ENCODE measurements at places on chromosomes 5 and 9.

- peak; percentile 59 for DNase-seq
Measured at GRCh38 chr5:134561871-134562296, 36.4 kb downstream of the JADE2 start.

DNA sequence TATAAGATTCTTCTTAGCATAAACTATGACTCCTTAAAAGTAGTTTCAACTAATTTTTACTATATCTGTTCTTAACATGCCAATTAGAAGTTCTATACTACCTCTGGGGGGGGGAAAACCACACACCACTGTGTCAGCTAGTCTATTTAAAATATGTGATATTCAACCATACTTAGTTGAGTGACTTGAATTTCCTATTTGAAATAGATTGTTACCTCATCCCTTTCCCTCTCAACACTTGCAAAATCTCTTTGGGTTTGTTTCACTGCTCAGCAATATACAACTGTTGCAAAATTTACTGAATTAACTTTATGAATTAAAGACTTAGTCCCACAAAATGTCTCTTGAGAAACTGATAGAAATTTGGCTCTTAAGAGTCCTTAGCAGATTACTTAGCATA, 151.1 kb upstream of the POU5F2 start:
- no peak for DNase-seq

- peak; percentile 66 for DNase-seq
Measured at GRCh38 chr5:95892784-95893354, 68.8 kb downstream of the ELL2 start.

- peak; percentile 22 for DNase-seq
Measured at GRCh38 chr9:74006935-74007334, 490.2 kb upstream of the RORB start.

DNA sequence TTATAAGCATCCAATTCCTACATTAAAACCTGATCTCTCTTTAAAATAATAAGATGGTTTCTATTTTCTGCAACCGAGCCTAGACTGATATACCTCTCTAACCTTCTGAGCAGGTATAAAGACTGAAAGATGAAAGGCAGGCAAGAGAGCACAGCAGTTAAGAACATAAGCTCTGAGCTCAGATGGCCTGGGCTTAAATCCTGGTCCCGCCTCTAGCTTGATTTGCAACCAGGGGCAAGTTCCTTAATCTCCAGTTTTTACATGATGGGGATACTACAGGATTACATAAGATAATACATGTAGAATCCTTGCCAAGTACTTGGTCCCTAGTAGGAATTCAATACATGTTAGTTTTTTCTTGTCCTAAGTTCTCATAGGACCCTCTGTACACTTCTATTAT, 33.9 kb downstream of the SLC24A2 start:
- peak; percentile 69 for DNase-seq

DNA sequence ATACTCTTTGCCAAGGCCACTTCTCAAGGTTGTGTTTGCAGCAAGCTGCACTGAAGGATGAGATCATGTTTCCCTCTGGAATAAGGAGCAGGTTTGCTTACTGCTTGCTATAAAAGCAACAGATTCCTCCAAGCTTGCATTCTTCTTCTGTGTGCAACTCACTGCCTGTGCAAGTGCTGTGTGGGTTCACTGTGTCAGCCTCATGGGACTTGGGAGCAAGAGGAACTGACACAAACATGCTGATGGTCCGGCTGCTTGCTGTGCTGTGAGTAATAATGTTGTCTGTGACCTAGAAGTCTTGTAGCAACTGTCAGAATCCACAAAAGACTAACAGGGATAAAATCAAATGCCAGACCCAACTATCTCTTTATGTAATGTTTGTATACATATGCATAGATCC, 33.6 kb upstream of the SHC3 start:
- no peak for DNase-seq

DNA sequence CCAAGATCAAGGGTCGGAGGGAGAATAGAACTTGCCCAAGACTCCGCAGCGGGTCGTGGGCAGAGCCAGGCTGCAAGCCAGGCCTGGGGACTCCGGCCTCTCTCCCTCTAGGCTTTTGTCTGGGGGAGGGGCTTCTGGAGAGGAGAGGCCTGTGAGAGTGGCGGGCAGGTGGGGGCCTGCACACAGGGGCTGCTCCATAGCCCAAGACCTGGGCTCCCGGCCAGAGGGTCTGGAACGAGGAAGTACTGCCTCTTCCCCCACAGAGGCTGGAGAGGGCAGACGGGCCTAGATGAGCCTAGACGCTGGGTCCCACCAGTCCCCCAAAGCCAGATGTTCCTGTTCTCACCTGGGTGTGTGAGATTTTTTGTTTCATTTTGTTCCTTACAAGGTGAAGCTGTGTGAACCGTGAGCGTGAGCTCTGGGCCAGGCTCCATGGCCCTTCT, 5.2 kb upstream of the ST6GALNAC6 start:
- DNase-seq, result no peak

DNA sequence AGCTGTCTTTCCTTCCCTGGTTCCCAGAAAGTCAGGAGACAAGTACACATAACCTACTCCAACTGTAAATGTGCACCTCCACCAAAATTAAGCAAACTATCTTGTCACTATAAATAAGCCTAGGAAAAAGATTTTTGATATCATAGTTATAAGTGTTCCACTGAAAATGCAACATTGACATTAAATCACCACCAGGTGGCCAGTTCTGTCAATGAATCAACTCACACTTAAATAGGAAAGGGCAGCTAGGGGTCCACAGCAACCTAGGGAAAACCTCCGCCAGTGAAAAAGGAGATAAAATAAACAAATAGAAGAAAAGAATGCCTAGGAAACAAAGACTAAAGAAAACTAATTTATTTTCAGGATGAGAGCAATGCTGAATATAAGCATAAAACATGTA, 243.0 kb upstream of the PTPRD start:
- DNase-seq, result peak; percentile 37

DNA sequence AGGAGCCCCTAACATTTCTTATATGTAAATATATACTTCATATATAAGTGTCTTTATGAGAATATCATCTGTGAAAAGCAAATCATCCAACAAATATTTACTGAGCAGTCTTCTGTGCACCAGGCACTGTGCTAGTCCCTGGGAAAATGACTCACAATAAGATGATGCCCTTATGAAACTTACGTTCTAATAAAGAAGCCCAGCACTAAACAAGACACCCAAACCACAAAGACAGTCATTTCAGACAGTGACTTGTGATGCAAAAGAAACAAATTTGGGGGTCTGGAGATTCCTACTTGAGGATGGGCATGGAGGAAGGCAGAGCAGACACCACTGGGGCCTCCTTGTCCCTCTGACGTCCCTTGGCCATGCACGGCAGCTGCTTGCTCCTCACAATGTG, 30.6 kb upstream of the PPP1R2B start:
- no peak for DNase-seq

DNA sequence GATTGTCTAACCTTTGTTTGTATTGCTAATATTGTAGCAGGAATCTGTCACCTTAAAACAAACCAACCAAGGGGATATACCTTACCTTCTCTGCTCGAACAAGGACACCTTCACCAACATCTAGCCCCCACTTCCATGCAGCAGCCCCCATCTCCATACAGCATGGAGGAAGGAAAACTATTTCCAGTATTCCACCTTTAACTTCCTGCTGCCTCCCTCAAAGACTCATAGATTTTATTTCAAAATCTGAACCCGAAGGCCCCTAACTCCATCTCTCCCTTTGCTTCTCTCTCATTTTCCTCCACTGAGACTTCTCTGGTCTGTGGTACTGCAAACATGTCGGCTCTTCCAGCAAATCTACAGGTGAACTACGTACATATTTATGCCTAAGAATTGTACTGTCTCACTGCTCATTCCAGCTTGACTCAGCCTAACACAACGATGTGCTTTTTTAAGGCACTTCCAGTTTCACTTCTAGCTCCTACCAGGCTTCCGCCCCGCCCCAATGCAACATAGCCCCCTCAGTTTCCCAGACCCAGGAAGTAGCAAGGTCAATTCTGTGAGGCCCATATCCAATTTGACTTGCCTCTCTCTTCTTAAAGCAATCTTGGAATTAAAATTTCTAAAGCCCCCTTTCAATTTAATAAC, 70.7 kb upstream of the RNF38 start:
- no peak for DNase-seq

DNA sequence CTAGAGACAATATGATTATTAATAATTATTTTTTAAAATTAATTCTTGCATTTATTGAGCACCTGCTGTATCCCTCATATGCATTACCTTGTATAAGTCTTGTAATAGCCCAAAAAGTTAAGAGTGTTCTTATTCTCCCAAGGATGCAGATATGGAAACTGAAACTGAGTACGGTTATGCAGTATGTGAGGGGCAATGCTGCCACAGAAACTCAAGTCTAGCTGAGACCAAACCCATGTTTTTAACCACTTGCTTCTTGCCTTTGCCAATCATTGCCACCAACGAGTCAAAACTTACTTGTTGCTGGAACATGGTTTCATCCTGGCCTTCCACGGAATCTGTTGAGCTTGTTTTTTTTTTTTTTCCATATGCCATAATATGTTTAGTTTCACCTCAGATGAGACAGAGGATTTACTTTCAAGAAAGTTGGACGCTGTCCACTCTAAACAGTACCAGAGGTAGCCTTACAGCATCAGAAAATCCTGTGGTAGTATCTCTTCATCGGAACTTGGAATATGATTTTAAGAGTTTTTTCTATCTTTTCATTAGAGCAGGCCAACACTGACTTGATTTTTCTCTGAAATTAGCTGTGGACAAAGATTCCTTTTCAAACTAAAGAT, 27.9 kb downstream of the DOCK8 start:
- no peak for DNase-seq

- DNase-seq, result no peak
Measured at GRCh38 chr5:35810601-35811000, 46.1 kb upstream of the IL7R start.

DNA sequence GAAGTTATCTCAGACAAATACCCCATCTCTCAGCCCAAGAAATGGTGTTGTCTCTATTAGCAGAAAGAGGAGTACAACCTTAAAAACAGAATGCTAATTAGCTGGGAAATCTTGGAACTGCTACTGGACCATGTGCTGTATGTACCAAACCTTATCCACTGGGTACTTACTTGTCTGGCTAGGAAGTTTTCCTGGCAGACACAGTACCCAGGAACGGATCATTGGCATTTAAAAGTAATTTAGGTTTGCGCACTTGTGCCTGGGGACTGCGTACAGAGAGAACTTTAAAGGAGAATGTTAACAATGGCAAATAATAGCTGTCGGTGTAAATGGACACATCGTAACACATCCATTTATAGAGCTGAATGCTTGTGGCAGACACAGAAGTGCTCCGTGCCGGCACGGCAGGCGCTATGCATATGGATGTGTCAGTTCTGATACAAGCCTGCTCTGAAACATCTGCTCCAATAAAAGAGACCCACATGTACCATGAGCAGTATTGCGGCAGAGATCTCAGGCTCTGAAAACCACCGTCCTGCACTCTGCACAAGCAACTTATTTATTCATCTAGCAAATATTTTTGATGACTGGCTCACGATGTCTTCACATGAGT, 290.6 kb upstream of the PANK3 start:
- DNase-seq, result no peak

DNA sequence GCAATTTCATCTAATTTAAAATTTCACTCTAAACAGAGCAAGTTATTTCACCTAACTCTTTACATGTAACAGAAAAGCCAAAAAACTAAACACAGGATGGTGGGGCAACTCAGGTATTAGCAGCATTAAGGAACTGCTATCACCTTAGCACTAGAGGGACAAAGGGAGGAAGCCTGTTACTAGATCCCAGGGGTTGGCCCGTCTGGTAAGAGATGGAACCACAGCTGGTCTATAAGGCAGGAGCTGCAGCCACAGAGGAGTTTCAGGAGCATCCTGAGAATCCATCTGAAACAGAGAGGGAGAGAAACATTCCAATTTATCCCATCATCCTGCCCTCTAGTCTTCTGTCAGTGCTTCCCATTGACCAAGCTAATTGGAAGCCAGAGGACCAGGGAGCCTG, 300.3 kb downstream of the MRPS30 start:
- DNase-seq, result no peak

DNA sequence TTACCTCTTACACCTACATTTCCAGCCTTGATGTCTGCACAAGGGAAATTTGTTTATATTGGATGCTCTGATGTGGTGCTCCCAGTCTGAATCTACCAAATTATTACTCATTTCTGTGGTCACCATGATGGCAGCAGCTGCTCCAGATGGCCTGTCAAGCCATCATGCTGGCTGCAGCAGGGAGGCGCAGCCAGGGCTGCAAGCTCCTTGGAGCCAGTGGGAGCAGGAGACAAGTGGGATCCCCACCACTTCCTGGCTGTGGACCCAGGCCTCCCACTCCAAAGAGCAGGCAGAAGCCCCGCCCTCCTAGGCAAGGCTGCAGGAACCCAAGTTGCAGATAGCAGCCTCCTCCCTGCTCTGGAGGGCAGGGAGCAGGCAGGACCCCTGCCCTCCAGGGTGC, 241.1 kb upstream of the ATP10B start:
- no peak for DNase-seq

- no peak for DNase-seq
Measured at GRCh38 chr5:87319469-87319868, 51.8 kb downstream of the RASA1 start.

DNA sequence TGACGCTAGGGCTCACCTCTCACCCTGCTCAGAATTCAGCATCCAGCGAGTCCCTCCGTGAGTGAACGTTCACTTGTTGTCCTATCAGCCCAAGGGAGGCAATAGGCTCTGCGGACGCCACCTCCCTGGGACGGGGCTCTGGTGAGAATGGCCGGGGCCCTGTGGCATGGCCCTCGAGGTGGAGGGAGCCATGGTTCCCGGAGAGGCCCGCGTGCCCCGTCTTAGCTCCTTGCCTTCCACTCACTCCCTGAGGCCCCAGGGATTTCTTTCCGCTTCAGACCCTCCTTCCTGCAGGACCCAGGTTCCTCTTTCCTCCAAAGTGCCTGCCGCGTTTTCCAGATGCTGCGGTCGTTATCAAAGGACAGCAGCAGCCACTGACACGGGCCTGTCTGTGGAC, 21.5 kb downstream of the EXOC3 start:
- DNase-seq, result no peak

- DNase-seq, result no peak
Measured at GRCh38 chr5:151758141-151758429, 346 bp downstream of the ATOX1 start.

GRCh38 chr5:2736872-2737271, 14.6 kb downstream of the IRX2 start:
- no peak for DNase-seq

DNA sequence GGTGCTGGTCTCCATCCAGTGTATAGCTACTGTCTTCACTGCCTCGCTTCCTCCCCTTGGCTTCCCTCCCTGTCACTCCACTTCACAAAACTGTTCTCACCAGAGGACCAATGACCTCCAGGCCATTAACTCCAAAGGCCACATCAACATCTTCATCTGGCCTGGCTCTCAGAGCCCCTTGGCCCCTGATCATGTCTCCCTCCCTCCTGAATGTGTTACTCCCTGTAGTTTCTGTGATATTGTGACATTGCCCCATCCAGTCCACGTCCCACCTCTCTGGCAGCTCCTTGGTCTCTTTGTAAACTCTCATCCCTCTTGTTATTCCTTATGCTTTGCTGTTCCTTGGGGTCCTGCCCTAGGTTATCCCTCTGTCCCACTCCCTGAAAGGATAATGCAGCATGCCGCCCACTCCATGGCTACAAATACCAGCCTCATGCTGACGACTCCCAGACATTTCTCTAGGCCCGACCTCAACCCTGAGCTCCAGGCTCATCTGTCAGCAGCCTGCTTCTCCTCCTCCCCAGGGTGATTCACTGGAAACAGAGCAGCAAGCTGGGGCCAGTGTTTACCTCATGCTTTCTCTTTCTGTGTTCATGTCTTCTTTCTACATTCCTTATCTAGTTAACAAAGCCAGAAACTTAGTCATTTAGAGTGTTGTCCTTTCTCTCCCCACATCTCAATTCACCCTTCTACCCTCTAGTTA, 312.2 kb downstream of the SPOCK1 start:
- DNase-seq, result no peak

- DNase-seq, result no peak
Measured at GRCh38 chr5:138352722-138353559, 456 bp downstream of the KDM3B start.

- no peak for DNase-seq
Measured at GRCh38 chr9:130956636-130957450, 17.8 kb upstream of the FIBCD1 start.
